Right renal cortex interstitium (tissue), 3 donors: ENCODE measurements at places on chromosomes 12 and 14. TPM values are rescaled to one million over a fixed set of nuclear protein-coding genes. Genes with fewer than 3 reads are reported as not detected.

Gene CMTM5
- 2.2 TPM for polyA plus RNA-seq

Gene TAS2R31
- 1.0 TPM for polyA plus RNA-seq

Gene CAND1
- 213 TPM for polyA plus RNA-seq

Gene TAS2R30
- polyA plus RNA-seq: 0.15 TPM

Gene SPRYD4
- polyA plus RNA-seq: 4.2 TPM

Gene ZC2HC1C
- polyA plus RNA-seq: 7.3 TPM

Gene EIF2S3B
- 2.0 TPM for polyA plus RNA-seq

Gene APOLD1
- polyA plus RNA-seq: 8.9 TPM

Gene BTBD7
- 48.5 TPM for polyA plus RNA-seq

Gene GPX2
- 0.94 TPM for polyA plus RNA-seq

Gene SDS
- polyA plus RNA-seq: not detected

GRCh38 chr12:89306827-89307473 lies 45.4 kb downstream of the DUSP6 start:
- no peak for DNase-seq

DNA sequence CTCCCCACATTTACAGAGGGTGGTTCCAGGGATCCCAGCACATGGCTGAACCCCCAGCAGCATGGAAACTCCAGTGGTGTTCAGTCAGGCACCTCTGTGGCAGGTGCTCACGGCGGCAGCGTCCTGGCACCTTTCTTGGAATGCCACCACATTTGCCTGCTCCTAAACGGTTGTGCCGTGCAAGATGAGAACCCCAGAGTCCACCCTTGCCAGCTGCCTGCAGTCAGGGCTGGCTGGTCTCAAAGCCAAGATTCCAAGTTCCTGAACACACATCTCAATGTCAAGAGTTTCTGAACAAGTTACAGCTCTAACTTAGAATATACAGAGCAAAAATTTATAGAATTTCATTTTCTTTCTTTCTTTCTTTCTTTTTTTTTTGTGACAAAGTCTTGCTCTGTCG lies 38.7 kb downstream of the DDX51 start:
- no peak for DNase-seq

DNA sequence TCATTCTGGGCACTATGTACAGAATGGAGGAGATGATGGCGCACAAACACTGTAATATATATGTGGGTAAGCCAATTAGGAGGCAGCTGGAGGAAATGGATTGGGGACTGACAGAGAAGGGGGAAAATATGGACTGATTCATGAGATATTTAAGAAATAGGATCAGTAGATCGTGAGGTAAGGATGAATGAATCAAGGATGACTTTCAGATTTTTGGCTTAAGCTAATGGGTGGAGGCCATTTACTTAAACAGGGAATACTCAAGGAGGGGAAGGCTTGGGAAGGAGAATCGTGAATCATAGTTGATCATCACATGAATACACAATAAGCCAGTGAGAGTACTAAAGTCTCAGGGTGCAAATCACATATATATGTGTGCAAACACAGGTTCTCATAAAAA lies 11.2 kb upstream of the GNPNAT1 start:
- DNase-seq: no peak

DNA sequence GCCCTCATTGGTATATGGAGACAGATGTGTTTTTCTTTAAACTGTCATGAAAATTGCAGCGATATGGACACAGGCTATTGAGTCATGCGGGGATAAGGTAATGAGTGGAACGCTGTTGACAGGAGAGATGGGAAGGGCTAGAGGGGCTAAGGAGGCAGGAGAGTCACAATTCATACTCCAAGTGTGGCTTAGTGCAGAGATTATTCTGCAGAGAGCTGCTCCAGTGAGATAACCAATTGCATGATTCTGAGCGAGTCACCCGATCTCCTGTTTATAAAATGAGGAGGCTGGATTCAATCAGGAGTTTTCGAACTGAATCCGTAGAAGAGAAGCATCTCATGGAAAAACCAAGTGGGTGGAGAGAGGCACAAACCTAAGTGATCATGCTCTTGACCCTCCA lies 106.4 kb upstream of the PLEKHG7 start:
- DNase-seq: no peak

DNA sequence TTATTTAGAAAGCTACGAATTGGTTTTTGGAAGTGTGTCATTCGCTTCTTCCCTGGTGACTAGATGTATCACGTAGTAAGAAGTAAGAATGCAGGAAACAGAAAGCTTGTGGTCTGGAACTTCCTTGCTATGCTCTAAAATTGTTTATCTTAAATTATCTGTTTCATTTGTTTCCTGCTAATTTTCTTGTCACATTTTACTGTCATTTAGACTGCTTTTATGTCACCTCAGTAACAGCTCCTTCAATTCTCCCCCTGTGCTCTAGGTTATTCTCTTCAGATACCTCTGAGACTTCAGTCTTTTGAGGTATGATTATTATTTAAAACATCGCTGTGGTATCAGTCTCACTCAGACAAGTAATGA lies 699 bp upstream of the CD69 start:
- no peak for DNase-seq

DNA sequence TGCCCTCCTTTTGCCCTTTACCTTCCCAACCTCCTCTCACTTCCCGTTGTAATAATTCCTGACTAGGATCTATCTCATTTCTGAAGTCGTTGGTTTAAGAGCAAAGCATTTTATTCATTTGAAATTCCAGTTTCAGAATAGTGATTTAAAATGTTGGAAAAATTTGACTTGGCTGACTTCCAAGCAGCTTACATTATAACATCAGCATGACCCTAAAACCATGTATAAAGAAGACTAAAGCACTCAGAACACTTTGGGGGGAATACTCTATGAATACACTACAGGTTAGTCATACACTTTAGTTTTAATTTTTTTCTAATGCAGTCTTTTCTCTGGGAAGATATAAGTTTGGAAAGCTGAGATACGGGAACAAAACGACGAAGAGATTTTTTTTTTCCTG lies 161.1 kb downstream of the BTG1 start:
- no peak for DNase-seq

GRCh38 chr14:97994020-97994531 lies 1196.9 kb downstream of the VRK1 start:
- DNase-seq: no peak

GRCh38 chr14:92494512-92494911 lies 19.1 kb upstream of the RIN3 start:
- DNase-seq: no peak

DNA sequence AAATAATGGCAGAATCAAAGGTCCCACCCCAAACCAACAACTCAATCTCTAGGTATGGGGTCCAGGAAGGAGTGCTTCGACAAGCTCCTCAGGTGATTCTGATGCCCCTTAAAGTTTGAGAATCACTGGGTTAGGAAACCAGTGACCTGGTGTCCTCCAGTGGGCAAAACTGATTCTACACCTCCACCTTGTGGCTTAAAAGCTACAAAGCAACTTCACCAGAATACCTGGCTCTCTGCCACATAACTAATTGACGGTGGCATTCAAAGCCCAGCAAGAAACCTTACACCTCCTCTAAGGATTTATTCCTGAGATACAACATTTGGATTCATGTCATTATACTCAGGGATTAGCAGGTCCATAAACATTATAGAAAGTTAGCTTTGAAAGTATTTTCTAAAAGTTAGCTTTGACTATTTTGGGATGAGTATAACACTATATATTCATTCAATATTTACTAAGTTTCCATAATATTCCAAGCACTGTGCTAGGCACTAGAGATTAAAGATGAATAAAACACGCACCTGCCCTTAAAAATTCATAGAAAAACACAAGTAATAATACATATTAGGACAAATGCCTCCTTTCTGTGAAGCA lies 45.4 kb downstream of the DCAF5 start:
- DNase-seq: no peak

- no peak for DNase-seq
These were observed 154.2 kb downstream of the DYRK2 start for GRCh38 chr12:67802731-67803130.

DNA sequence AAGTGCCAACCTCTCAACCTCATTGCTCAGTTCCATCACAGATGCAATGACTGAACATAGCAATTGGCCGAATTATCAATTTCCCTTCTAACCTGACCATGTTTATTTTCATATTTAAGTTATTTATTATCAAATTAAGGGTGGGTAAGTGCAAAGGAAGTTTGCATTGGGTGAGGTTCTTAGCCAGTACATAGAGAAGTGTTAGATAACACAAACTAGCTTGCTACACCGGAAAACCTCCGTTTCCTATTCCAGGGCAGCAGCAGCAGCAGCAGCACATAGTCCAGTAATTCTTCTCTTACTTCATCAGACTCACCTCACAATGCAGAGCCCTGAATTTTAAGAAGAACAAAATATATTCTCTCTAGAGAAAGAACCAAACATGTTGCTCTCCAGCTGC lies 200.5 kb upstream of the OR4E1 start:
- DNase-seq: no peak

- DNase-seq: no peak
These were observed at the start of gene FBXL14 for GRCh38 chr12:1594261-1595025. FBXL14 (minus strand) TSS chr12:1594581; CDS start chr12:1594066, 515 bp downstream.

GRCh38 chr12:11577658-11578260 lies 71.7 kb upstream of the ETV6 start:
- no peak for DNase-seq

- no peak for DNase-seq
These were observed 113.3 kb downstream of the ADGRD1 start for GRCh38 chr12:131066886-131067490.

DNA sequence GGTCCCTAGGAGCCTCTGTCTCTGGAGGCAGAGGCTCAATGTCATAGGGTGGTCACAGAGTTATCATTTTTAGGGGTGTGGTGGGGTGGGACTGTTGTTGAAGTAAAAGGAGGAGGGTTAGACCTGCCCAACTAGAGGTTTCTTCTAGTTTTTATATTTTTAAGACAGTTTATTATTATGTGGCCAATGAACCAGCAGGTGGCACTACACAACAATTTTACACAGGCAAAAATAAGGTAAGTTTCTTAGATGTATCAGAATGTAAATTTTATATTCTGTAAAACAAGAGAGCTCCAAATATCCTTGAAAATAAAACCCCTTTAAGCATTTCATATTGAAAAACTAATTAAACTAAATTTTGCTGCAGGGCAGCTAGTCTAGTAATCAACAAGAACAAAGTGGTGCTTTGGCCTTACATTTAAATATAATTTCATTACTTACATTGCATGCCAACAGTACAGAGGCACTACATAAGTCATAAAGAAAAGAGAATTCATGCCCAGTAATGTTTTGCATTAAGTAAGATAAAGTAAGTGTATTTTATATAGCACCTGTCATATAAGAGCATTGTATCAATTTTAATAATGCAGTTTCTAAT lies 22.2 kb upstream of the OVCH1 start:
- peak; percentile 32 for DNase-seq

GRCh38 chr12:30533558-30534265 lies 162.0 kb downstream of the IPO8 start:
- DNase-seq: no peak

GRCh38 chr12:104048162-104048561 lies 1.8 kb downstream of the GLT8D2 start:
- no peak for DNase-seq

- DNase-seq: no peak
These were observed 88.9 kb downstream of the TXNDC16 start for GRCh38 chr14:52463375-52463774.

DNA sequence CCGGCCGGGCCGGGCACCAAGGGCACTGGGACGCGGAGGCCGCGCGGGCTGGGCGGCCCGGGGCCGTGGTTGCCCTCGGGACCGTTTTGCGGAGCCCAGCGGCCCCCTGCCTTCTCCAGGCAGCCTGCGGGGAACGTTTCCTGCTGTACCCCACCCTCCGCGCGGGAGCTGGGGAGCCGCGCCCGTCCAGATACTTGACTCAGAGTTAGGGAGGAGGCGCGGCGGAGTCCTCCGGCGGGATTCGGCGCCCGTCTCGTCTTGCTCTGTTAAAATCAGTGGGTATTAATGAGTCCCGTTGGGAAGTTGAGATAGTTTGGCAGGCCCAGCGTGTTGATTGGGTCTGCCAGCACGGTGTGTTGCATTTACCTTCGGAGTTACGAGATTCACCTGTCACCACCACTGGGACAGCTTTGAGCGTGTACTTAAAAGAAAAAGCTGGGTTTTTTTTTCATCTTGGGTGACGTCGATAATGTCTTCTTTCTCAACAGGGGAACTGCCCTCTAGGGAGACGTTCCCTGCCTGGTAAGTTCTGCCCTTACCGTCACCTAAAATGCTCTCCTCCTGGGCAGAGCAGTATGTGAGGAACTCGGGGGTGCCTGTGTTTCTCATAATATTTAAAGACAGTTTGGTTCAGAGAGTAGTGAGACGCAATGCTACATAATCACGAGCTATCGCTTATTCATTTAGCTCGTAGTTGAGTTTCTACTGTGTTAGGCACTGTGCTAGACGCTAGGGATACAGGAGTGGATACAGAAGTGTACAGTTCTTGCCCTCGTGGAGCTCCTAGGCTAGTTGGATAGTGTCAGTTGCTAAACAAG lies 596 bp downstream of the DLST start:
- DNase-seq: no peak

- no peak for DNase-seq
These were observed 907 bp upstream of the EFS start for GRCh38 chr14:23365732-23366425.

GRCh38 chr14:54207476-54208462 lies 189.0 kb upstream of the CDKN3 start:
- DNase-seq: no peak

- no peak for DNase-seq
These were observed 10.6 kb downstream of the AHNAK2 start for GRCh38 chr14:104967386-104968152.

DNA sequence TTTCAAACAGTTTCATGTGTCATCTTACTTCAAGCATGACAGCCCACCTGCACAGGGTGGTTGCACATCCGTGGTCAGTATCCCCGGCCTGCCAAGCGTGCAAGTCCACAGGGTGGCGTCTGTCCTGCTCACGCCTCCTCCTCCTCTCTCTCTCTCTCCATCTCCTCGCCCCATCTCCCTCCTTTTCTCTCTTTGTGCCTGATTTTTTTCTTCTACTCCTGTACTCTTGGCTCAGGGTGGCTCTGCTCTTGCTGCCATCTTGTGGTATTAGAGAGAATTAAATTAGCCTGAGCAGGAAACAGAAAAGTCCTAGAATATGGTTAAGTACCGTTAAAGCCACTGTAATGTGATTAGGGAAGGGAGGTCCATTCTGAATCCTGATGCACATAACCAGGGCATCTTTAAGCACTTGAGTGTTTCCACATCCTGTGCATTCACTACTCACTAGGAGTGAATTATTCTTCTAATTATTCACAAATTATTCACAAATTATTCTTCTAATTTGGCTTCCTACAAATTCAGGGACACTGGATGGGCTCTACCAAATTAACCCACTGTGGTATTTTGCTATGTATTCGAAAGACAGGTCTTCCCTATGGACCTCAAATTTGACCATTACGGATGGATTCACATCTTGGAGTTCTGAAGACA lies 25.5 kb upstream of the DTX1 start:
- no peak for DNase-seq

DNA sequence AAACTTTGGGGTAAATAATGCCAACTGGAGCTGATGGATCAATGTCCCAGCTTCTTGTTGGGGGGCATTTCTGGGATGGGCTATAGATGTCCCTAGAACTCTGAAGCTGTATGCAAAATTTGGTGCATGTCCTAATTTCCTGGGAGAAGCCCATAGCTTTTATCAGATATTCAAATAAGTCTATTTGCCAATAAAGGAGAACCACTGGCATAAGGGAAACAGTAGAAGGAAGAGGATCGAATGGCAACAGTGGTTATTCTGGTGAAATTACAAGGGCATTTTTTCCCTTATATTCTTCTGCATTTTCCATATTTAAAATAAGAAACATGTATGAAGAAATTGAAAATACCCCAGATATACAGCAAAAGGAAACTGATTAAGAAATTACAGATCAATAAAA lies 34.2 kb downstream of the PSMA6 start:
- no peak for DNase-seq

- DNase-seq: no peak
These were observed 32.9 kb upstream of the EEA1 start for GRCh38 chr12:92961949-92962348.

- DNase-seq: no peak
These were observed 279.9 kb downstream of the RPS29 start for GRCh38 chr14:49306152-49306751.
